ENCODE measurements at places on chromosomes 13 and 19.

DNA sequence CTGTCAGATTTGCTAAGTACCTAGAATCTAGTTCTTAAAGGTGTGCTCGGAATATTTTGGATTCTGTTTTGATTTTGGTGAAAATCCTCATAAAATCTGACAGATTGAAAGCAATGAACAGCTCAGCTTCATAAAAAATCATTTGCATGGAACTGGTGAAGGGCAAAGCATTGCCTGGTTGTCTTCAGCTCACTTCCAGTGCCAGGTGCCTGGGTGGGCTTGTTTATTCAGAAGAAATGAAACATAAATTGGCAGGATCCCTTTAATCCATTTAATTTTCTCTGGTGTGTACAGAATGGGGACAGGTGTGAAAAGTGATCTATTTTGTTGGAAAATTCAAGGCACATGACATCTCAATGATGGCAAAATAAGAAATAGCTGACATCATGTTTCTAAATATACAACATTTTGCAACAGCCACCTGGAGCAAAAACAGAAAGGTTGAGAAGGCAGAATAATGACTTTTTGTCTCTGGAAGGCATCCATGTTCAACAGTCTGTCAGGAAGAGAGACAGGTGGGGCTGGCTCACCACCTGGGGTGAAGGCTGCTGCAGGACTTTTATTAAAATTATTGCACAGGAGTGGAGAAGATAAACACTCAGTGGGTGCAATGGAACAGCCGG lies 52.2 kb downstream of the RFC3 start:
- DNase-seq: no peak

DNA sequence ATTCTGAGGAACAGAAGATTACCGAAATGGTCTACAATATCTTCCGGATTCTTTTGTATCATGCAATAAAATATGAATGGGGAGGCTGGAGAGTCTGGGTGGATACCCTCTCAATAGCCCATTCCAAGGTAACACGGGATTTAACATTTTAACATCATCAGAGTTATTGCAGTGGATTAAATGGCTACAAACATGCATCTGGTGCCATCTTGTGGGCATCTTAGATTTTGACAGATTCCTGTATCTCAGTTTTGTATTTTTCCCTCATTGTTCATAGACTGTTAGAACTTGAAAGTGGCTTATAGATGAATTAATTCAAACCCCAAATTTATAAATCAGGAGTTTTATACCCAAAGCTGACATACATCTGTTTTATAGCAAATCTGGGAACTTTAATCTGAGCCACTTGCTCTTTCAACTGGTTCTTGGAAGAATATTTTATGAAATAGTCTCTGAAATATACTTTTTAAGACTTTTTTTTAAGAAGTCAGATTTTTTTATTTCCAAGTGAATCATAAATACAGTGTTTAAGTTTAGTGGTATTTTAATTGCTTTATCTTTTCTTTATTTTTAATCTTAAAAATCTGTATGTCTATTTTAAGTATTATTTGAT lies 215.2 kb downstream of the NBEA start:
- DNase-seq: peak; percentile 53

DNA sequence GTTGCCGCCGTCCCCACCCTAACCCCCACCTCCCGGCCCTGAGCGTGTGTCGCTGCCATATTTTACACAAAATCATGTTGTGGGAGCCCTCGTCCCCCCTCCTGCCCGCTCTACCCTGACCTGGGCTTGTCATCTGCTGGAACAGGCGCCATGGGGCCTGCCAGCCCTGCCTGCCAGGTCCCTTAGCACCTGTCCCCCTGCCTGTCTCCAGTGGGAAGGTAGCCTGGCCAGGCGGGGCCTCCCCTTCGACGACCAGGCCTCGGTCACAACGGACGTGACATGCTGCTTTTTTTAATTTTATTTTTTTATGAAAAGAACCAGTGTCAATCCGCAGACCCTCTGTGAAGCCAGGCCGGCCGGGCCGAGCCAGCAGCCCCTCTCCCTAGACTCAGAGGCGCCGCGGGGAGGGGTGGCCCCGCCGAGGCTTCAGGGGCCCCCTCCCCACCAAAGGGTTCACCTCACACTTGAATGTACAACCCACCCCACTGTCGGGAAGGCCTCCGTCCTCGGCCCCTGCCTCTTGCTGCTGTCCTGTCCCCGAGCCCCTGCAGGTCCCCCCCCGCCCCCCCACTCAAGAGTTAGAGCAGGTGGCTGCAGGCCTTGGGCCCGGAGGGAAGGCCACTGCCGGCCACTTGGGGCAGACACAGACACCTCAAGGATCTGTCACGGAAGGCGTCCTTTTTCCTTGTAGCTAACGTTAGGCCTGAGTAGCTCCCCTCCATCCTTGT lies 6.4 kb downstream of the YIPF2 start:
- no peak for DNase-seq

DNA sequence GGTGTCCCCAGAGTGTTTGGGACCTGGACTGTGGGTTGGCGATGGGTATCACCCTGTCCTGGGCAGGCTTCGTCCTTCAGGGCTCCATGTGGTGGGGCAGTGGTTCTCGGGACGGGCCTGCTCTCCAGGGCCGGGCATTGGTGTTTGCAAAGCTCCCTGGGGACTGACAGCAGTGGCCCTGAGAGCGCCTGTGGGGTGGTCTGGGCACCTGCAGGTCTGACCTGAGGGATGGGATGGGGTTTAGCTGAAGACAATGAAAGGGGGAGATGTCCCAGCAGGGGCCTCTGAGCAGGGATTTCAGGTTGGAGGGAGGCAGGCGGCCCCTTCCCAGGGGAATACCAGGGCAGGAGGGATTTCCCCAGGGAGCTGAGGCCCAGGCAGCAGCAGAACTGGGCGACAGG lies 68.3 kb upstream of the MCF2L start:
- DNase-seq: no peak

DNA sequence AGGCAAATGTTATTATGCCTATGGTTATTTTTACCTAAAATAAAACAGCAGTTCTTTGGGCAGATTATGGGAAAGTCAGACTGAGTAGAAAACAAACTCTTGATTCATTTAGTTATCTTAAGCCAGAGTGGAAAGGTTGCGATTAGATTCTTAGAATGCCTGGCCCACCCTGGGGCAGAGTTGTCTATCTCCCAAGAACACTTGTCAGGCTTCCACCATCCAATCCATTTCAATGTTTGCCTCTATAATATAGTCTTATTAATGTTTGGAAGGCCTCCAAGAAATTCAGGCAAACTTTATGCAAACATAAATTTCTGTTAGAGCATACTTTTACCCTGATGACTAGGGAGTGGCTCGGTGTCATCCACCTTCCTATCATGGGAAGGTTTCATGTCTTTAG lies 207.0 kb downstream of the SLITRK6 start:
- no peak for DNase-seq

DNA sequence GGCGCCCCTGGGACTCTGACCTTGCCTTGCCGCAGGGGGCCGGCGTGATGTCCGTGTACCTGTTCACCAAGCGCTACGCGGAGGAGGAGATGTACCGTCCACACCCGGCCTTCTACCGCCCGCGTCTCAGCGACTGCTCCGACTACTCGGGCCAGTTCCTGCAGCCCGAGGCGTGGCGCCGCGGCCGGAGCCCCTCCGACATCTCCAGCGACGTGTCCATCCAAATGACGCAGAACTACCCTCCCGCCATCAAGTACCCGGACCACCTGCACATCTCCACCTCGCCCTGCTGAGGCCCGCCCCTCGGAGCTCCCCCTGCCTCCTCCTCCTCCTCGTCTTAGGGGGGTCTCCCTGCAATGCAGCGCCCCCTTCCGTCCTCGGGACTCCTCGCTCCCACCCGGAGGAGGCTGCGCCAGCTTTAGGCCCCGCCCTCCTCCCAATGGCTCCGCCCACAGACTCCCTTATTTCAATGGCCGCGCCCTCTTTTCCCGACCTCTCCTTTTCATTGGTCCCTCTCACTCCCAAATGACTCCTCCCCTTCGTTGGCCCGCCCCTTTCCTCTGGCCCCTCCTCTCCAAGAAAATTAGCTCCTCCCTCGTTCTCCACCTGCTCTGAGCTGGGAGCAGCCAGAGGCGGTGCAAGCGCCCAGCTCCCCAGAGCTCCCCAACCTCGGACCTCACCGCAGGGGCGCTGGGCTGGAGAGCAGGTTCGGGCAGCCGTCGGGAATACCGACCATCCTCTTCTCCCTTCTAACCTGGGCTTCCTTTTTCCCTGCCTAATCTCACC lies 20.5 kb upstream of the CACNG8 start:
- DNase-seq: peak; percentile 54

DNA sequence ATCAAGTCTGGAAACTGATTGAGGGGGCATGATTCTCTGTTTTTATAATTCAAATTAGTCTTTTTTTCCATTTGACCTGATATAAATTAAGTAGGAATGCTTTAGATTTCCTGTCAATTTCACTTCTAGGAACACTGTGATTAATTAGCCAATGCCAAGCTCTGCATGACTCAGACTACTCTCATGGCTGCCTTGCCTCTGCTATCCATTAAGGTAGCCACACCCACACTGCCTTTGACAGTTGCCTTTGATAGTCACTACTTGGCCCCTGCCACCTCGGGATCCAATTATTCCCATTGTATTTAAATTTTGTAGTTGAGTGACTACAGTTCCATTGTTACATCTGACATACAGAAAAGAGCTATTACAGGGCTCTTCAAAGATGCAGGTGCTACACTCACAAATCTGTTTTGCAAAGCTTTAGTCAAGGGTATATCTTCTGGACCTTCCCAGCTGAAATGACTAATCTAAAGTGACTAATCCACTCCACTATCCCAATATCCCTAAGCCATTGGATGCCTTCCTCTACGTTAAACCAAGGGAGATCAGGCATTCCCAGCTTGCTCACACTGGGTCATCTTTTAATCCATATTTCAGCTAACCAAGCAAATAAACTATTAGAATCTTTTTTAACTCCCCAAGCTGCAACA lies 1193.1 kb upstream of the MIR17HG start:
- no peak for DNase-seq

DNA sequence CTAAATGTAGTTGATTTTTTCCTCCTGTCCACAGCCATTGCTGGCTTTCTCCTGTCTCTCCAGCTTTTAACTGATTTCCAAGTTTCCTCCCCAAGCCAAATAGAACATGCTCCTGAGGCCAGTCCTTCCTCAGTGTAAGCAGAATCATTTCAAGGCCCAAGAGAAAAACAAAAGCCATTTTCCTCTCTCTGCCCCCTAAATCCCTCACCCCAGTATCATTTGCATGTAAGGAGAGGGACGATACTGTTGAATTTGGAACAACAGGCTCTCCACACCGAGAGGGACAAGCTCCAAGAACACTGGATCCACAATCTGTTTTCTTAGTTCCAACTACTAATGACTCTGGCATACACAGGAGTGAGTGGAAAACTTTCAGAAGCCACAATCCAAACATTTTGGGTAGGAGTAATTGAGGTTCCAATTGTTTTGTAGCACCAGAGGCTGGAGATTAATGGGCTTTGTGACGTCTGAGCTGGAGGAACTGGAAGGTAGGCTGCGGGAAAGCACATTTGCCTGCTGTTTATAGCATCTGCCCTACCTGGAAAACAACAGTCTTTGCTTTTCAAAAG lies 156.8 kb downstream of the FLT1 start:
- DNase-seq: no peak

DNA sequence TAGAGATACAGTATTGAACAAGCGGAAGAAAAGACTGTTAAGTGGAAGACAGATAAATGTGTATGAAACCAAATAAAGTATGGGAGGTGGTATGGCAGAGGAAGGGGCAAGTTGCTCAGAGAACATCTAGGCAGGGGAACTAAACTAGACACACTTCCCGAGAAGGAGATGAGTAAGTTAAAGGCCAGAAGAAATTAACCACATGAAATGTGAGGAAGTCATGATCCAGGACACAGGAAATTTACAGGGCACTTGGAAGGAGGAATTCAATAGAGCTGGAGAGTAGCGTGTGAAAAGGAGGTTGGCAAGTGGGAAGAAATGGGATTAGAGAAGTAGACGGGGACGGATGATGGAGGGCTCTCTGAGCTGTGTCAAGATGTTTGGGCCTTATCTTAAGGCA lies 208.8 kb downstream of the COG6 start:
- no peak for DNase-seq

DNA sequence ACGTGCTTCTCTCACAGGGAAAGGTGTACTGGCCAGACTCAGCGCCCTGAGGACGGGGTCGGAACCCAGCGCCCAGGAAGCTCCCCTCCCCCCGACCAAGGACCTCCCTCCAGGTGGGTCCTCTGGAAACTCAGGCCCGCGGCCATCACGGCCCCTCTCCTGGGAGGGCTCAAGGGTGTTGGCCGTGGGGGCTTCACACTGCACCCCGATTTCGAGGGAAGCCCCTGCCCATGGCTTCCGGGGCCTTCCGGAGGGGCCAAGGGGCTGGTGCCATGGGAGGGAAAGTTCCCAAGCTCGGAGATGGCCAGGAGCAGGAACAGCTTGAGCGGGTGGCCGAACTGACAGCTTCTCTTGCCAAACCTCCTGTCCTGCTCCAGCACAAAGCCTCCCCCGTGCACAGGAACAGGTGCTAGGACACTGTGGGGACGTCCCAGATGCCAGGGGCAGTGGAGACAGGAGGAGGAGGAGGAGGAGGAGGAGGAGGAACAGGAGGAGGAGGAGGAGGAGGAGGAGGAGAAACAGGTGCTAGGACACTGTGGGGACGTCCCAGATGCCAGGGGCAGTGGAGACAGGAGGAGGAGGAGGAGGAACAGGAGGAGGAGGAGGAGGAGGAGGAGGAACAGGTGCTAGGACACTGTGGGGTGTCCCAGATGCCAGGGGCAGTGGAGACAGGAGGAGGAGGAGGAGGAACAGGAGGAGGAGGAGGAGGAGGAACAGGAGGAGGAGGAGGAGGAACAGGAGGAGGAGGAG lies 10.0 kb downstream of the SBNO2 start:
- no peak for DNase-seq

GRCh38 chr19:45154064-45154827 lies 6.5 kb downstream of the NKPD1 start:
- no peak for DNase-seq

GRCh38 chr13:60347690-60348089 lies 49.3 kb upstream of the TDRD3 start:
- DNase-seq: no peak

DNA sequence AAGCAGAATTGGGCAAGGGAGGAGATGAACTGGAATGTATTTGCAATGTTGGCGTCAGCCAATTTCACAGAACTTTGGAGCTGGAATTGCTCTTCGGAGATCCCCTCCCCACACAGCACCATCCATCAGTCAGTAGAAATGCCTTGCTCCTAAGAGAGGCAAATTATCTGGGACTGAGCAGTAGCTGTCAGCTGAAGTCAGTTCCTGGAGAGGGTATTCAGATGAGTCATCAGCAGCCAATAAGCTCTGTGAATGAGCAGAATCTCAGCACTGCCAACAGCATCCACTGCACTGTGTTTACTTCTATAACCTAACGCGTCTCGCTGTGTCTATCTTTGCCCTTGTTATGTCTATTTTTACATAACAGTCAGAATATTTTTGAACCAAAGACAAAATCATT lies 213.7 kb downstream of the SLITRK5 start:
- DNase-seq: peak; percentile 7

- no peak for DNase-seq
Observed at GRCh38 chr19:53538378-53539109, 599 bp downstream of the ZNF331 start.

GRCh38 chr19:31138077-31138476 lies 211.2 kb downstream of the TSHZ3 start:
- no peak for DNase-seq

- DNase-seq: no peak
Observed at GRCh38 chr13:54394908-54395307, 1366.3 kb downstream of the OLFM4 start.

- peak; percentile 34 for DNase-seq
Observed at GRCh38 chr13:32639502-32640105, 53.4 kb downstream of the PDS5B start.
